Skeletal muscle cell (primary cell): ENCODE measurements at places on chromosomes 3 and 15.

GRCh38 chr15:57949374-57949943, 116.1 kb downstream of the ALDH1A2 start:
- no peak for DNase-seq

GRCh38 chr3:195140816-195141793, 129.9 kb downstream of the XXYLT1 start:
- DNase-seq: no peak

GRCh38 chr3:187762792-187763191, 17.5 kb upstream of the BCL6 start:
- DNase-seq: no peak

DNA sequence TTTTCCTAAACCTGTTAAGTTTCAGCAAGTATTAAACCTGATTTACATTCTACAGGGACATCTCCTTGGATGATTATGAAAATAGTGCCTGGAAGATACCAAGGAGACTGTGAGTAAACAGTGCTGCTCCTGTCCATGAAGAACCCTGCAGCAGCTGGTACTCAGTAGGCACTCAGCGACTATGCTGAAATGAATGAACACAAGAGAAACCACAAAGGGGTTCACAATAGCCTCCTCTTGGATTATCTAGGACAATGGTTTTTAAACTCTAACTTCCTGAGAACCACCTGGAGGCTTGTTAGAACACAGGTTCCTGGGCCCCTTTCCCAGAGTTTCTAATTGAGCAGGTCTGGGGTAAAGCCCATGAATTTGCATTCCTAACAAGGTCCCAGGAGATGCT, 488.4 kb upstream of the UBE2E2 start:
- no peak for DNase-seq

DNA sequence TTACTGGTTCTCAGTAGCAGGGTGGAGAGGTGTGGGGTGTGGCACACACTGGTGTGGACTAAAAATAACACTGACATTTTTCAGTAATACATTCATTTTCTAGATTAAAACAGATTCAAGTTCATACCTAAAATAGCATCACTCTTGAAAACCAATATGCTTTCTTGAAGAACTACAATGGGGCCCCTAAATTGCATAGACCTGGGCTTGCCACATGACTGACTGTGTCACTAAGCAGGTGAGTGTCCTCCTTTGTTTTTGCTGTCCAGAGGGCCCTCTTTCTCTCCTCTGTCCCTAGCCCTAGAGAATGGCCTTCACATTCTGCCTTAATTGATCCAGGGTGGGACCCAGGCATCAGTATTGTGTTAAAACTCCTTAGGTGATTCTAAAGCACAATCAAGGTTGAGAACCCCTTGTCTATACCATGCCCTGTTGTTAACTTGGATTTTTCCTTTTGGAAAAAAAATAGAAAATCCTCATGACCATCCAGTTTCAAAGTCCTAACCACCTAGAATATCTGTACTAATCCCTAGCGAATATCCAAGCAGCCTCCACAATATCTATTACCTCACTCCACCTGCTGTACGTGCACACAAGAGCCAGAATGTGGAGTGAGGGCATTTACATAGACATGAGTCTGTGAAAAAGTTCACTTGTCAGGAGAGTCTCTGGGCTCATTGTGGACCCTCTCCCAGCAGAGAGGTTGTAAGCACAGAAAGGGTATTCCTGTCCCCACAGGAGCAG, 18.7 kb upstream of the TMEM41A start:
- no peak for DNase-seq

- DNase-seq: no peak
Observed at GRCh38 chr3:56196700-56197099, 271.6 kb downstream of the ERC2 start.

GRCh38 chr15:31016446-31016915, 25.1 kb upstream of the MTMR10 start:
- no peak for DNase-seq

GRCh38 chr15:25087137-25087536, 132.3 kb downstream of the SNRPN start:
- DNase-seq: no peak

DNA sequence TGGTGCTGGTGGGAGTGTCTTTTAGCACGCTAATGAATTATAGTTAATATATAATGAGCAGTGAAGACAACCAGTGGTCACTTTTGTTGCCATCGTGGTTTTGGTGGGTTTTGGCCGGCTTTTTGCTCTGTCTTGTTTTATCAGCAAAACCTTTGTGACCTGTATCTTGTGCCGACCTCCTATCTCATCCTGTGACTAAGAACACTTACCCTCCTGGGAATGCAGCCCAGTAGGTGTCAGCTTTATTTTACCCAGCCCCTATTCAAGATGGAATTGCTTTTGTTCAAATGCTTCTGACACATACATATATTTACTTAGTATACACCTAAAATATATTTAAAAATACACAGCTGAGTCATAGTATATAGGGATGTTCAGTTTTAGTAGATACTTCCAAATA, 770.3 kb downstream of the PDCD6IP start:
- DNase-seq: no peak

DNA sequence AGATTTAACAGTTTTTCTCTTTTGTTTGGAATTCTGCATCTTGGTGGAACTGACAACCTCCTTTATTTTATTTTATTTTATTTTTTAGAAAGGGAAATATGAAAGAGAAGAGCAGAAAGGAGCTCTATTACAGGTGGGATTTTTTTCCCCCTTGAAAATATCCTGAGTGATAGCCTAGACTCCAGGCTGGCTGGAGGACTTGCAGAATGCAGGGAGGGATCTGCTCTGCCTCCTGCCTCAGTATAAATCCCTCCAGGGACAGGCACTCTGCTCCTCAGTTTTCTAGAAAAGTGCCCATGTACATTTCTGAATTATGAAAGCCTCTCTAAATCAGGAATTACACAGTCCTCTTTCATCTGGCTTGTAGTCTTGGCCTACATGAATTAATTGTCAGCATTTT, 173.7 kb downstream of the TMEM108 start:
- no peak for DNase-seq

DNA sequence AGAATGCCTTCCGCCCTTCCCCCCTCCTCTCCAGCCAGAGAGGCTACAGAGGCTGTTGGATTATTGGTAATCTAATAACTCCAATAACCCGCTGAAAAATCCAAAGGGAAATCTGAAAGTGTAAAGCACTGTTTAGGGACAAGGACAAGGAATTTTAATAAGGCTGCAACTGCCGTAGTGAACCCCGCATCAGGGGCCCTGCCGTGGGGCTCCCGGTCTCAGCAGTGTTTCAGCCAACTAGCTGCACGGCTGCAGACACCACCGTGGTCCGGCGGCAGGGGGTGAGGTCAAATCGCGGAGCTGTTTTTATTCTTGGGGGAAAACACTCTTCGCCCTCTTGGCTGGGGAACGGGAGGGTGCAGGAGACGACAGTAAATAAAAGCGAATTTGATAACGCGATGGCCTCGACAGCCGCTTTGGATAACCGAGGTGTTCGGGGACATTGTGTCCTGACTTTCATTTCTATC, 6.1 kb downstream of the BCL6 start:
- DNase-seq: no peak

DNA sequence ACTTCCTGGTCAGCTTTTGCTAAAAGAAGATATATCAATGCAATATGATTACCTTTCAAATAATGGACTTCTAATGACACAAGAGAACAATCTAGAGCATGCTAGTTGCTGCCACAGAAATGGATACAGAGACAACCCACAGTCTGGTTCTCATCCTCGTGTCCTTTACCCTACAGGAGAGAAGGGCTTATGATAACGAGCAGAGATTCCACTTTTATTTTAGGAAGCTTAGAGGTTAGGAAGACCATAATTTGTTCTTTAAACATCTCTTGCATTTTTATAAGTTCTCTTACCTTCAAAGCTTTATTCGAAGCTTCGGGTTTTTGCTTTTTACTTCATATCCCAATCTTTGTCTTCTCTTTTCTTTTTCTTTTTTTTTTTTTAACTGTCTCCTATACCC, 39.1 kb downstream of the FILIP1L start:
- no peak for DNase-seq

- DNase-seq: peak; percentile 71
Observed at GRCh38 chr15:48963524-48964113, at the start of gene SHC4. Gene SHC4 (minus strand): TSS chr15:48963919. CDS start chr15:48963015, 904 bp downstream.

- peak; percentile 60 for DNase-seq
Observed at GRCh38 chr3:29385046-29385830, 104.4 kb downstream of the RBMS3 start.

- no peak for DNase-seq
Observed at GRCh38 chr15:55527150-55527549, 19.1 kb upstream of the DNAAF4 start.

DNA sequence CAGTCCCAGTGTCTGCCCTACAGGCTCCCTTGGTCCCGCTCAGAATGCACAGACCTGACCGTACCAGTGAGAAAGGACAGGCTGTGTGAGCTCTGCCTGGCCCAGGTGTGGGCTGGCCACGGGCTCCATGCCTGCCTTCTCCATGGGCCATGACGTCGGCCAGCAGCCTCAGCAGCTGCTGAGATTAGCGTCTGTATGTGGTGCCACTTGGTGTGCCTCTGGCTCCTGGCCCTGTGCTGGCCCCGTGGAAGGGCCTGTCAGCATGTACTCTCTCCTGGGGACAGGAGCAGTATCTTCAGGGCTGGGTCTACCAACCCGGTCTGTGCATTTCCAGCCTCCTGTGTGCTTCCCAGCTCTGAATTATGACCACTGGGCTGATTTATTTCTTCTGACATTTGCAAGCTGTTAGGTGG, 25.7 kb downstream of the KLF13 start:
- no peak for DNase-seq

DNA sequence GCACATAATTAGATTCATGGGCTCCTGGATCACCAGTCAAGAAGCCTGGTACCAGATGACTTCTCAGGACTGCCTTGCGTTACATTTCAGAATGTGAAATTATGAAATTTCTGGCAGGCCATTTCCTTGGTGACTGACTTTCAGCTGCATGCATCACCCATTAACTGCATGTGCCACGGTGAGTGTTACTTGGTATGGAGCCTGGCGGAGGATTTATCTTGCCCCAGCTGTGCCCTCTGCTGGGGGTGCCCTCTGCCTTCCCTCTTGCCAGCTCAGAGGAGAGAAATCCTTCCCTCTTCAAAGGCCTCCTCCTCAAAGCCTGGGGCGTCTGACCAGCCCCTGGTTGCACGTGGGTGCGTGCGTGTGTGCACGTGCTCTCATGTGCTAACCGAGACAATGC, 57.7 kb upstream of the CTSH start:
- DNase-seq: no peak

DNA sequence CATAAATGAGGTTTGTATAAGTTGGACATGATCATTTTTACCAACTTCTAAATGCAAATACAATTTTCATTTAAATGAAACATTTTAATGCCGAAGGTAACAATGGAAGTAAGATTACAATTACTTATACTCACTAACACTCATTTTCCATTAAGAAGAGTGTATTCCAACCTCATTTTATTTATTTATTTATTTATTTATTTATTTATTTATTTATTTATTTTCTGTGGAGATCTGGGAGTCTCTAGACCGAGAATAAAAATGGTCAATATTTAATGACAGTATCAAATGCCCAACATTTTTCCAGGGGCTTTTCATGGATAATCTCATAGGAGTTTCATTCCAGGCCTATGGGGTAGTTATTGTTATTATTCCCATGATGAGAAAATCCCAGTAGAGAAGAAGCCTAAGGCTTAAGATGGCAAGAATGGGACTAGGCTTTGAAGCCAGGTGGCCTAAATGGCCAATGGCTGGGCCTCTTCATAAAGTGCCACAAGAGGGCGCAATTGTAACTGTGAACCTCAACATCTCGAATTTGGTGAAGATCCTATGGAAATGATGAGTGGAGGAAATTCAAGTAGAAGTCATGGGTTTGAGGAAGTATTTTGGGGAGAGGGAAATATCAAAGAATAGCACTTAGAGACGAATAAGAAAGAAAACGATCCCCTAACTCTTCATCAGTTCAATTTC, 21.3 kb downstream of the VGLL3 start:
- DNase-seq: no peak

- no peak for DNase-seq
Observed at GRCh38 chr15:41774882-41775417, 666 bp downstream of the MAPKBP1 start.

GRCh38 chr3:143165211-143165610, 45.6 kb downstream of the CHST2 start:
- DNase-seq: no peak

DNA sequence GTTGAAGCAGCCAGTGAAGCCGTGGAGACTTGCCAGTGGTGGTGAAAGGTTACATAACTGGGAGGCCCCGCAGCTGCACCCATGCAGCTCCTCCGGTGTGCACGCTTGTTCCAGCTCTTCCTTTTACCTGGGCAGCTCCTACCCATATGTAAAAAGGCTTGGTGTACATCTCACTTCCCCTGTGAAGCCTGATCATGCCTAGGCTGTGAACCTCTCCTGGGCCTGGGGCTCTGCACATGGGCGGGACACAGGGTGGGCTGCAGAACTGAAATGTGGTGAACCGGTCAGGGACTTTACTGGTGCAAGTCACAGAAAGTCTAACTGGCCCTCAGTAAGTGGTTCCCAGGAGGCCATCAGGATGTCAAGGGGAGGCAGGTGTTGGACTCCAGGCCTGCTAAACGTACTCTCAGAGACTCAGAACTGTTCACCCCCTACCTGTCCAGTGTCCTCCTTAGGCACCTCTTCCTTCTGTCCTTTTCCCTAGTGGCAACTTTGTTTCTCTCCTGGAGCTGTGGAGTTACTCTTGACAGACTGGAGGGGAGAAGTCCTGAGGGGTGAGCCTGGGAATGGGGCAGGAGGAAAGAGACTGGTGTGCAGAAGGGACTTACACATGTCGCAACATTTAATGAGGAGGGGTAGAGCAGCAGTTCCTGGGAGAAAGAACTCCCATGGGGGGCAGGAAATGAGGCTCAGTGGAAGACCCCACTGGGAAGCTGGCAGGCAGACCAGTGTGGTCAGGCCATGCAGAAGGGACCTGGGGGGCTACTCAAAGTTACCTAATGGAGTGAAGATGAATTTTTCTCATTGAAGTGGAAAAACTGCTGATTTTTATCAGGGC, 148.1 kb downstream of the EEFSEC start:
- DNase-seq: no peak

- no peak for DNase-seq
Observed at GRCh38 chr3:51967384-51968169, at the start of gene PCBP4. Gene PCBP4 (minus strand): TSS chr3:51967454. CDS start chr3:51961240, 6,214 bp downstream.

- no peak for DNase-seq
Observed at GRCh38 chr3:74267588-74268184, 346.8 kb downstream of the CNTN3 start.

DNA sequence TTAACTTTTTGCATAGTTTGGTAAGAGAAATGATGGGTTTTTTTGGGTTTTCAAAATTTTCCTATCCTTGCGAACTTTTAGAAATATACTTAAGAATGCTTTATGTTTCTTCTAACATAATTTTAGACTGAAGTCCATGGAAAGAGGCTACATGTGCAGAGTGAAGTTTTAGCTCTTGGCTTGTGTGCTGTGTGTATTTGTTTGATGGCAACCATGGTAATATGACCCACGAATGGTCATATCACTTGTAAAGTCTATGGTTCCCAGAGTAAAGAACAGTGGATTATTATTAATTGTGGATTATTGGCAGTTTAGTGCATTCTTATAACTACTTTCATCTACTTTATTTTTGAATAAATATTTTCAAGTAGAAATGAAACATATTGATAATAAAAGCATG, 124.0 kb upstream of the GOLGA6L4 start:
- no peak for DNase-seq
